GM12878 (cell line): ENCODE measurements at places on chromosomes 4 and X.

DNA sequence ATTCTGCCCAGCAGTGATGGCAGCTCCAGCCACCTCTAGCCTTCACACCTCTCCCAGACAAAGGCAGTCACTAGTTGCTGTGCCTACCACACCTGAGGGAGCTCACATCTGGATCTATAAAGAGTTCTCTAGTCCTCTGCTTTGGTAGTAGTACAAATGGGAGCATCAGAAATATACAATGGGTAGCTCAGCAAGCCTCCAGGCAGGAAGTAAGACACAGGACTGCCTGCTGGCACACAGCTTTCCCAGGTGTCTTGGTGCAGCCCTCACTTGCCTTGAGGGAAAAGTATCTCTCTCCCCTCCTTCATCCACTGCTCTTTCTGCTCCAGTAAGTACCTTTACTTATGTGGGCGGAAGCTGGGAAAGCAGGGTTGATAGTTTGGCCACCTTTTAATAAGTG lies 212.9 kb upstream of the SLC7A11 start:
- no peak for DNase-seq

- no peak for DNase-seq
These were observed 29.2 kb downstream of the SULT1B1 start for GRCh38 chr4:69731241-69731640.

- DNase-seq = no peak
These were observed 50.4 kb downstream of the FABP2 start for GRCh38 chr4:119271361-119272085.

DNA sequence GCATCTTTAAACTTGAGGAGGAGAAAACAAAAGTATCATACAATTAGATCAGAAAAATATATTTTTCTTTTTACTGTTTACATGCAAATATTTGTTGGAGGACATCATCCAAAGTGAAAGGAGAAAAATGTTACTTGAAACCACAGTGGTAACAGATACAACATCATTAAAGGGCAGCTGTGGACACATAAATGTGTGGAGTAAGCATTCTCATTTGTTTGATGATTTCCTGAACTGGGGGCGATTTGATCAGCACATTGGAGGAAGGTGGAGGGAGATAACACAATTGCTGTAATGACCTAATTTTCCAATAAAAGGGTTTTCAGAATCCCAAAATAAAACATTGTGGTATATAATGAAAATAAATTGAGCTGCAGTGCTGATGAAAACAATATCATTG lies 314.5 kb upstream of the HS3ST1 start:
- no peak for DNase-seq

- DNase-seq = no peak
These were observed 31.6 kb downstream of the TMEM31 start for GRCh38 chrX:103742339-103742738.

- DNase-seq = no peak
These were observed 51.5 kb downstream of the SLC2A9 start for GRCh38 chr4:9969526-9970398.

- DNase-seq = no peak
These were observed 219.9 kb upstream of the ANKRD50 start for GRCh38 chr4:124932447-124932846.

DNA sequence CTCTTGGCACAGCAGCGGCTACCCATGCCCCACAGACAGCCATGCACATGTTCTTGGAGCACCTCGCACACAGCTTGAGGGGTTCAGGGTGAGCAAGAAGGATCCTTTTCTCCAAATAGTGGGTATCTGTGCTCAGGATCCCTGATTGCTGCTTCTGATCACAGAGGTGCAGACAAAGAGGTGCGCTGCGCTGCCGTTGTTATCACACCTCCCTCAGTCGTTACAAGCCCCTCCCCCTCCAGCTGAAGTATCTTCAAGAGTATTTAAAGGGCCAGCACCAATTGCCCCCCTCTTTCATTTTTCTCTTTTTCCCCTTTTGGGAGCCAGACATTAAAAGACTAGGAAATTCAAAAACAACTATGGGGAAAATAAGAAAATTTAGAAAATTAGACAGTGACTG lies 44.3 kb downstream of the NELFA start:
- DNase-seq = no peak

- no peak for DNase-seq
These were observed 81.0 kb downstream of the EPHA5 start for GRCh38 chr4:65589331-65589730.
